ENCODE measurements at places on chromosomes 16 and 17. TPM values are rescaled to one million over a fixed set of nuclear protein-coding genes. Genes with fewer than 3 reads are reported as not detected.

GPR142 gene
- total RNA-seq: 20.7 TPM

CD19 gene
- 0.27 TPM for total RNA-seq

SRSF1 gene
- 227 TPM for total RNA-seq

FOXN1 gene
- total RNA-seq: not detected

TSPOAP1 gene
- total RNA-seq: 39.7 TPM

ENPP7 gene
- not detected for total RNA-seq

Measured in glutamatergic neuron (in vitro differentiated cells).